Hippocampal formation (tissue), 2 donors: ENCODE measurements at places on chromosomes 4 and X.
A peak's percentile ranks its signal among the peaks of the same experiment; 100 is the strongest.

DNA sequence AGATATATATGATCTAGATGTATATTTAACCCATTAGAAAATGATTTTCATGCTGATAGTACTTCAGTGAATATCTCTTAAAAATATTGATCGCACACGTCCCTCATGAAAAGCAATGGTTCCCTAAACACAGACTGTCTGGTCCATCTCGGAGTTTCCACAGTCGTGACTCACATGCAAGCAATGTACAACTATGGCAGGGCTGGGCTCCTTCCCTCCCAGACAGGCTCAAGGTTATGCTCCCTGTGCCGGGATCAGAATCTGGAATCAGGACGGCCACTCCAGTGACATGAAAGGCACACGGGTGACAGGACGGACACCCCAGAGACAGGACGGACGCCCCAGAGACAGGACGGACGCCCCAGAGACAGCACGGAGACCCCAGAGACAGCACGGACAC, 40.2 kb upstream of the PPP2R3B start:
- no peak for DNase-seq

- no peak for DNase-seq
Measured at GRCh38 chrX:130606425-130606824, 204.6 kb downstream of the RBMX2 start.

DNA sequence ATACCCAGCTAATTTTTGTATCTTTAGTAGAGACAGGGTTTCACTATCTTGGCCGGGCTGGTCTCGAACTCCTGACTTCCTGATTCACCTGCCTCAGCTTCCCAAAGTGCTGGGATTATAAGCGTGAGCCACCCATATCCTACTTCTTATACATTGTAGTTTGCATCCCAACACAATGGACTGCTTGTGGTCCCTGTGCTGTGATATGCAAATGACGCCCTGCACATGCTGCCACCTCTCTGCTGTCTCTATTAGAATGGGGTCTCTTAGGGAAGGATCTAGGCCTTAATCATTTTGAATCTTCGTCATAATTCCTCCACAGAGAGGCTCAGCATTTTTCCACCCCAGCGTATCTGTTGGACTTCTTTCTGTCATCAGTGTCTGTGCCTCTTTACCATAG, 595.9 kb downstream of the ADGRL3 start:
- no peak for DNase-seq

GRCh38 chrX:5536261-5536660, 692.4 kb downstream of the NLGN4X start:
- DNase-seq: no peak

- no peak for DNase-seq
Measured at GRCh38 chr4:19729886-19730651, 521.6 kb upstream of the SLIT2 start.

- peak; percentile 66 for DNase-seq
Measured at GRCh38 chr4:109434007-109434971, 674 bp downstream of the SEC24B start.

GRCh38 chr4:173272314-173272713, 61.8 kb downstream of the HMGB2 start:
- no peak for DNase-seq

DNA sequence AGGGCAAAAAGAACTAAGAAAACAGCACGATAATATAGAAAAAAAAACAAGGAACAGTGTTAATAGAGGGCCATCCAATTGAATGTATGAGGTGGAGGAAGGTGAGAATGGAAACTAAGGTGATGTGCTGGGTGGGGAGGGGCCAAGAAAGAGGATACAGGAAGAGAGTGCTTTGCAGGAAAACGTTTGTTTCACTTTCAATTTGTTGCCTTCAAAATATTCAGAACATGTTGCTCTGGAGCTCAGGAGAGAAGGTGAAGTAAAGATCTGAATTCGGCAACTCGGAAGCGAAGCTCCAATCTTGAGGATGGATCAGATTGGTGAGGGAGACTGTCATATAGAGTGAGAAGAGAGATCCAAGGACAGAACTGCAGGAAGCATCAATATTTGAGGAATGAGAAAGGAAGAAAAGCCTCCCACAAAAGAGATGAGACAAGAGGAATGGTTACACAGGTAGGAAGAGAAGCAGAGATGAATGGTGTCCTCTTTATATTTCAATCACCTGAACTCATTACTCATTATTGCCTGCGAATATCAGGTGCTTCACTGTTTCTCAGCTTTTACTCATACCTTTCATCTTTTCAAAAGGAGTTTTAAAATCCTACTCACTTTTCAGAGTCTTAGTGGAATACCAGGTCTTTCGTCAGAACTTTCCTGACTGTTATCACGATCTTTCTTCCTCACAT, 14.7 kb upstream of the SEC24D start:
- no peak for DNase-seq

DNA sequence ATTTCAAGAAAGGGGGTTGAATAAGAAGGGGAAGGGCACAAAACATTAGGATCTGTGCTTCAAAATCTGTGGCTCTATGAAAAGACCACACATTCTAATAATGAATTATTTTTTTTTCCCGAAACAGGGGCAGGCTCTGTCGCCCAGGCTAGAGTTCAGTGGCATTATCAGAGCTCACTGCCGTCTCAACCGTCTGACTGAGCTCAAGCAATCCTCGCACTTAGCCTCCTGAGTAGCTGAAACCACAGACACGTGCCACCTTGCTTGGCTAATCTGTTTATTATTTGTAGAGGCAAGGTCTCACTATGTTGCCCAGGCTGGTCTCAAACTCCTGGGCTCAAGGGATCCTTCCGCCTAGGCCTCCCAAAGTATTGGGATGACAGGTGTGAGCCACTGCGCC, 33.4 kb downstream of the ACSL1 start:
- DNase-seq: no peak

DNA sequence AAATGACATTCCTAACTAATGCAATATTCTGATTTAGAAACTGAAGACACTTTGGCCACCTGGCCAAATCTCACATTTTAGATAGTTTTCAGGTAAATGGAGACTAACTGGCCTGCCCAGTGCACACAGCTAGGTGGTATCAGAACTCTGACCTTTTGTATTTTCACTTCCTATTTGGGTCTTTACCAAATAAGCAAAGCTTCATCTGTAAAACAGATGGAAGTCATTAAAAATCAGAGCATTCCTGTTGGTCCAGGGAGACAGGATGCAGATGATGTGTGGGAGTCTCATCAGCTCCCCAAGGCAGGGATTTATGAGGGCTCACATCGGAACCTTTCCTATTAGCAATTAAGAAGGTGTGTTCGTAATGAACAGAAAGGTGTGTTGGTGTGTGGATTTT, 57.7 kb downstream of the ARHGAP10 start:
- DNase-seq: no peak

GRCh38 chr4:182537031-182537795, 294.0 kb downstream of the TENM3 start:
- no peak for DNase-seq

DNA sequence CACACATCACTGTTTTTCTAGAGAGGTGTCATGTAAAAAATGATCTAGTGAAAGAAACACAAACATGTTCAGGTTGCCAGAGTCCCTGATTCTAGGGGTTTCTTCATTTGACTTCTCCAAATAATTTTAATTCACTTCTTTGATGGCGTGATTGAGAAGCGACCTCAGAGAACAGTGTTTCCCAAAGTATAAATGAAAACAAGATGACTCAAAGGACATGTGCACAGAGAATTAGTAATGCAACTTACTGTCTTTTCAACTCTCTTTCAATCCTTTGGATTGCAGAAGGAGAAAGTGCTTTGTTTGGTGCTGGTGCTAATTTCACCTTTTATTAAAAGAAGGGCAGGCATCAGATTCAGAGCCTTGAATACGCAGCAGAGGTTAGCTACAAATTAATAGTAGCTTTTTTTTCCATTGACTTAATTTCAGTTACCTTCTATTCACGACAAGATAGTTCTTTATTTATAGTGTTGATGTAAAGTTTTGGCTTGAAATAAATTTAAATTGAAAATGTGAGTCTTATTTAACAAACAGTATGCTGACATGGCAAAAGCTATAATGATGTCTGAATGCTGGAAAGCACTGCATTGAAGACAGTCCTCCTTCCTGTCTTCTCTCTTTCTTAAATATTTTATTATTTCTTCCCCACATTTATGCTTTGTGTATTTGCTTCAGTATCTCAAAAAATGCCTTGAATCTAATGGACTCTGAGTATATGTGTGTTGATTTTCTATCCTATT, 85.1 kb downstream of the SLC10A7 start:
- DNase-seq: no peak

GRCh38 chr4:152981278-152981677, 45.2 kb downstream of the FHDC1 start:
- DNase-seq: no peak

DNA sequence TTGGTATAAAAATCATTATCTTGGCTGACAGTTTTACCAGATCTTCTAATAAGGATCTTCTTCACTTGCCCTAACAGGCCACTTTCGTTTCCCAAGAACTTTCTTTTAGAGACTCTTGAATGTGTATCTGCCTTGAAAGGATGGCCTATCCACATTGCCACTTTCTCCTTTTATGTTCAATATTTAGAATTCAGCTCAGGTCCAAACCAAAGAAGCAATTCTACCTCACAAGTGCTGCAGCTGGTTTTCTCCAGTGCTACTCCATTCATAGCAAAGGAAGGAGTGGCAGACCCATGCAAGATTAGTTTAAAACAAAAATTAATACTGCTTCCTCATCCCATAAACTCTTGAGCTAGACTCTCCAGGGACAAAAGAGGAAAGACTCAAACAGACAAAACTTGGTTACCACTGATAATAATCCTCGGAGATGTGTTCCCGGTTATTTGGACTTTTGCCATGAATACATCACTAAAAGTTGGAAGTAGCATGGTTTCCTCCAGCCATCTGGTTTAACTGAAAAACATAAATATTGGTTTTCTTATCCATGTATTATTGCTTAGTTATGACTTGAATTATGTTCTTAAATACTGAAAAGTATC, 401.8 kb downstream of the PABPC4L start:
- DNase-seq: no peak

DNA sequence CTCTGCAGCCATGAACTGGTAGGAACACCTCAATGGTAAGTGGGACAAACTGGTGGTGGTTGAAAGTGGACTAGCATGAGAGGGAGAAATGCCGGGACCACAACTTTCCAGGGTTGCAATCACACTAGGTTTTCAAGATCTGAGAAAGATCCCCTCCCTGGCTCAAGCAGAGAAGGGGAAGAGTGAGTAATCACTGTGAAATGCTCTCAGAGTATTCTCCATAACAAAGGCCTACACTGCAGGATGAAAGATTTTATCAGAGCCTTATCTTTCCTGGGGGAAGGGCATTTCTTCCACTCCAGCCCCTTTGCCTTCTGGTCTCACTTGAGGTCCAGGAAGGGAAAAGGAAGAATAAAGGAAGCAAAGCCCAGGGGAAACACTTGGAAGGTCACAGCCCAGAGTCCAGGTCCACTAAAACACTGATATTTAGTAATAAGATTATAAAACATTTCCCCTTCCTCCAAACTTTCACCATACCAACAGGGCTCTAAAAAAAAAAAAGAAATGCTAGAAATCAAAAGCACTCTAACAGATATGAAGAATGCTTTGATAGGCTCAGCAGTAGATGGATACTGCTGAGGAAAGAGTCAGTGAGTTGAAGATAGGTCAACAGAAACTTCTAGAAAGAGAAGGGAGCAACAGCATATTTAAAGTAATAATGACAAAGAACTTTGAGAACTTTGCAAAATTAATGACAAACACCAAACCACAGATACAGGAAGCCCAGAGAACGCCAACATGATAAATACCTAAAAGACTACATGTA, 95.9 kb downstream of the WDFY3 start:
- DNase-seq: no peak
